Smooth muscle cell of the brain vasculature (primary cell): ENCODE measurements at places on chromosomes 7 and 10.

GRCh38 chr10:126101736-126102135, 205.4 kb downstream of the FANK1 start:
- no peak for DNase-seq

GRCh38 chr10:17479822-17480221, 25.4 kb upstream of the ST8SIA6 start:
- DNase-seq: no peak

GRCh38 chr10:3467052-3467951, 294.7 kb upstream of the PITRM1 start:
- peak; percentile 79 for DNase-seq

DNA sequence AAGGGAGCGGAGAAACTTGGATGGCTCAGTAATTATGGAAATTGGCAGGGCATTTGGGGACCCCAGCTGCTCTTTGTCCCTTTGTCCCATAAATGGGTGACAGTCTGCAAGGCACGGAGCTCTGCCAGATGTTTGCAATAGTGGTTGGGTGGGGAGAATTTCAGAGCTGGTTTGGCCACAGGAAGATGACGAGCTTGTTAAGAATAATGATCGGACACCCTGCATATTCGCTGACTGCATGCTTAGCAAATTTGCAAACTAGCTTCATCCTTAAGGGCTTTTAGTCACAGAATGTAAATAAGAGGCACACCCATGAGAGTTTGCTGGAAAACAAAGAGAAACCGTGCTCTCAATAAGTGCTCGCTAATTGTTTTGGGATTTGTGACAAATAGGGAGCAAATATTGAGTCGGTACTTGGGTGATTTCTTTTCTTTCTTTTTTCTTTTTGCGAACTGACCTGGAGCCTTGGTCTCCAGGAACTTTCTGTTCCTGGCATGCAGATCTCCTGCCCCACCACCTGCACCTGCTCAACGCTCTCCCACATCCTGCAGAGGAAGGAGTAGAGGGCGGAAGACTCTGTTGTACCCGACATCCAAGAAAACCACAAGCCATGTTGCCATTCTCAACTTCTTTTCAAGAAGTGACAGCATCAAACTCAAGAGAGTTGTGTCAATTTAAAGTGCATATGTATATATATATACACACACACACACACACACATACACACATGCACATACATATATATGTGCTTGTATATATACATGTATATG, 238.9 kb downstream of the CAMK1D start:
- no peak for DNase-seq
